ENCODE measurements at places on chromosomes 1 and 21. TPM values are rescaled to one million over a fixed set of nuclear protein-coding genes. Genes with fewer than 3 reads are reported as not detected.

DNA sequence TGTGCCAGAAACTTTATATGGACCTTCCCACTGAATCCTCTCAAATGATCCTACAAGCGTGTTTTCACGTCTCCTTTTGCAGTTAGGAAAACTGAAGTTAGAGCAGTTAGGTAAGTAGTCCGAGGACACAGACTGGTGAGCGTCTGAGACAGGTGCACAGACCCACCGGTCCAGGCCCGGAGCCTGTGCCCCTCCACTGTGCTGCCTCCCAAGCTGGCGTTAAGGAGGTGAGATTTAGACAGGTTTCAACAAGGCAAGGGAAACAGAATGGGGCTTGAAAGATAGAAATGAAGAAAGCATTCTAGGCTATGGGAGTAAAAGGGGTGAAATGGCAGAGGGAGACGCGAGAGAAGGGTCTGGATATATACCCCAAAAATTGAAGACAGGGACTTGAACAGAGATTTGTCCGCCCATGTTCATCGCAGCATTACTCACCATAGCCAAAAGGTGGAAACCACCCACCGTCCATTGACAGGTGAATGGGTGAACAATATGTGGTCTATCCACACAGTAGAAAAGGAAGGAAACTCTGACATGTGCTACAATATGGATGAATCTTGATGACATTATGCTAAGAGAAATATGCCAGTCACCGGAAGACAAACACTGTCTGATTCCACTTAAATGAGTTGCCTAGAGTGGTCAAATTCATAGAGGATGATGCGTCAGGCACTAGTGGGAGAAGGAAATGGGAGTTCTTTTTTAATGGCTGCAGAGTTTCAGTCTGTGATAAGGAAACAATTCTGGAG is 15.7 kb upstream of the PKP1 start:
- peaks cover 4% of the 10 kb centered on the region for H3K27me3 ChIP-seq
- DNase-seq: no peak
- H3K36me3 ChIP-seq: no peaks in the 10 kb centered on the region
- no peaks in the 10 kb centered on the region for H3K4me1 ChIP-seq
- no peak overlapping the region for H3K27ac ChIP-seq

DNA sequence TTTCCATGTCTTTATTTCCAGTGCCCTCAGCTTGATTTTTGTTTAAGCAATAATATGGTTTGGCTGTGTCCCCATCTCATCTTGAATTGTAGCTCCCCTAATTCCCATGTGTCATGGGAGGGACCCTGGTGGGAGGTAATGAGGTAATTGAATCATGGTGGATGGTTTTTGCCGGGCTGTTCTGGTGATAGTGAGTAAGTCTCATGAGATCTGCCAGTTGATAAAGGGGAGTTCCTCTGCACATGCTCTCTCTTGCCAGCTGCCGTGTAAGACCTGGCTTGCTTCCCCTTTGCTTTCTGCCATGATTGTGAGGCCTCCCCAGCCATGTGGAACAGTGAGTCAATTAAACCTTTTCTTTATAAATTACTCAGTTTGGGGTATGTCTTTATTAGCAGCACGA is 559.6 kb upstream of the ADAMTS5 start:
- H3K4me3 ChIP-seq: no peak overlapping the region
- H3K27ac ChIP-seq: no peak overlapping the region
- no peaks in the 10 kb centered on the region for H3K4me1 ChIP-seq
- H3K27me3 ChIP-seq: no peaks in the 10 kb centered on the region

- H3K27ac ChIP-seq: no peak overlapping the region
- no peaks in the 10 kb centered on the region for H3K27me3 ChIP-seq
- no peaks in the 10 kb centered on the region for H3K36me3 ChIP-seq
- DNase-seq: no peak
- H3K4me3 ChIP-seq: no peak overlapping the region
These were observed 46.0 kb downstream of the KCNJ6 start for GRCh38 chr21:37870221-37870620.

TNFSF18 gene
- total RNA-seq: not detected

- no peak overlapping the region for H3K27ac ChIP-seq
- no peaks in the 10 kb centered on the region for H3K27me3 ChIP-seq
- no peaks in the 10 kb centered on the region for H3K36me3 ChIP-seq
- H3K4me1 ChIP-seq: no peaks in the 10 kb centered on the region
- H3K4me3 ChIP-seq: no peak overlapping the region
These were observed 39.7 kb downstream of the EGLN1 start for GRCh38 chr1:231382426-231382825.

GRCh38 chr1:206460836-206461426 is 9.3 kb upstream of the IKBKE start:
- DNase-seq: no peak
- peaks cover 3% of the 10 kb centered on the region for H3K4me1 ChIP-seq
- H3K4me3 ChIP-seq: no peak overlapping the region
- no peaks in the 10 kb centered on the region for H3K27me3 ChIP-seq
- H3K27ac ChIP-seq: no peak overlapping the region
